ENCODE measurements at places on chromosomes 16 and 17. TPM values are rescaled to one million over a fixed set of nuclear protein-coding genes. Genes with fewer than 3 reads are reported as not detected.

TGFB1I1 gene
- total RNA-seq = 12.5 TPM

MSLN gene
- total RNA-seq = 4.7 TPM

DNA sequence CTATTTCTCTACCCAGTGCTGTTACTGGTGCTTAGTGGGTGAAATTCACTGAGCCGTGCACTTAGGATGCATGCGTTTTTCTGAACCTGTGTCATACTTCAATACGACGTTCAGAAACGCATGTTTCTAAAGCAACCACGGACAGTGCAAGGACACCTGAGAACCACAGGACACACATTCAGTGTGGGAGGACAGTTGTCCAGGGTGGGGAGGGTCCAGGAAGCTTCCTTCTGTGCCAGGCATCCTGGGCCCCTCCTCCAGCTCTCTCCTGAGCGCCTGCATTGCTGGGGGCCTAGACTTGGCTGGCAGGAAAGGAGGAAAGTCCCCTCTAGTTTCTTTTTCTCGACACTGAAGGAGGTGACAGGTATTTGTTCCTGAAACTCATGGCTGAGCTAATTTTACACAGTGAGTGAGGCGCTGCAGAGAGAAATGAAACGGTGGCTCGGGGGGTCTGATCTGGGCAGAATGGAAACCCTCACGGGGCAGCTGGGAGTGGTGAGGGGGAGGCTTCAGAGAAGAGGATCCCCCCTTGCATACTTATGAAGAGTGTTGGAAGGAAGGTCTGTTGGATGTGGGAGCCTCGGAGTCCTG, 89.9 kb downstream of the IRF8 start:
- no peak for DNase-seq

DNA sequence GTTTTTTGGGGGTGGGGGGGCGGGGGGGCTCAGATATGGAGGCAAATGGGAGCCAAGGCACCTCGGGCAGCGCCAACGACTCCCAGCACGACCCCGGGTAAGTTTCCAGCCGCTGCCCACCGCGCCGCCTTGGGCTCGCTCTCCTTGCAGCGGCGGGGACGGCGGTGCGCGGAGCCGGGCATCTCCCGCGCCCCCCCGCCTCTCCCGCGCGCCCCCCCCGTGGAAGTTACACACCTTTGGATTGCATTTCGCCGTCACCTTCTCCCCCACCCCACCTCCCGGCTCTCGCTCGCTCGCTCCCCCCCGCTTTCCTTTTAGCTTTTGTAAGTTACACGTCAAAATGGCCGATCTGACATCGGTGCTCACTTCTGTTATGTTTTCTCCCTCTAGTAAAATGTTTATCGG, 387 bp downstream of the MSI2 start:
- peak; percentile 31 for DNase-seq

DNA sequence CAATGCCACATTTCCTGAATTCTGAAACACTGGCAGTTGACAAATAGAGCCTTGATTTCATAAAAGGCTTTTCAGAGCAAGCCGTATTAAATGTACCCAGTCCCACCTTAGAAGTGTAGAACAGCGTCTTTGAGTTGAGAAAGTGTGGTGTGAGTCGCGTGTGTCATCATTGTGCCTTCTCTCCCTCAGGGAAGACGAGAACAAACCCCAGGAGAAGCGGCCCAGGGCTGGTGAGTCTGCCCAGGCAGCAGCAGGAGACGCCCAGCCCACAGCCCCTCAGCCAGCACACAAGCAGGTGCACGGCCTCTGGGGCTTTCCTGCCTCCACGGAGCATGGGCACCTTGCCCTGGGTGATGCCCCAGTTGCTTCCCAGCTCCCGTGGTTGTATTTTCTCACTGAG, 34.0 kb downstream of the CIBAR2 start:
- no peak for DNase-seq
